Osteocyte (in vitro differentiated cells): ENCODE measurements at places on chromosomes 5 and 9. TPM values are rescaled to one million over a fixed set of nuclear protein-coding genes. Genes with fewer than 3 reads are reported as not detected.

GRCh38 chr9:100430286-100430940 is 3.5 kb downstream of the MSANTD3 start:
- no peak for DNase-seq

GRCh38 chr9:93011114-93011513 is 47.4 kb upstream of the SUSD3 start:
- peak; percentile 80 for DNase-seq

GRCh38 chr9:3006851-3007250 is 163.0 kb upstream of the PUM3 start:
- DNase-seq, result no peak

GRCh38 chr9:259405-260404 is 45.0 kb downstream of the DOCK8 start:
- no peak for DNase-seq

GRCh38 chr5:6812800-6813731 is 99.8 kb downstream of the TENT4A start:
- DNase-seq, result peak; percentile 46

DNA sequence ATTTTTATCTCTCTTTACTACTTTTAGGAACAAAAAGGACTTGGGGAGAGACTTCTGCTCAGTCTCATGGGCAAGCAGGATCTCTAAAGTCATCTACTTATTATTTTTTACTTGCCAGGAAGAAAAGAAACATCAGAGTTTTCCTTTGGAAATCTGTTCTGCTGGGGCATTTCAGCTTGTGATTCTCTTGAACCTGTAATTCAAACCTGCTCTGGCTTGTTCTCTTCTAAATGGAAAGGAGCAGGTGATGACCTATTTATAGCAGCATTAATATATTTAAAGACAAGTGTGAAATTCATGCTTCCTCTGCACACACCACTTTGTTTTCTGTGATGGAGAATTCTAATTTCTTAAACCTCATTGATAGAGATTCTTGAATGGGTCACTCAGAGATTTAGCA is 2.0 kb downstream of the ADCY2 start:
- DNase-seq, result no peak

- no peak for DNase-seq
Observed at GRCh38 chr5:16685069-16685468, 68.3 kb upstream of the RETREG1 start.

DNA sequence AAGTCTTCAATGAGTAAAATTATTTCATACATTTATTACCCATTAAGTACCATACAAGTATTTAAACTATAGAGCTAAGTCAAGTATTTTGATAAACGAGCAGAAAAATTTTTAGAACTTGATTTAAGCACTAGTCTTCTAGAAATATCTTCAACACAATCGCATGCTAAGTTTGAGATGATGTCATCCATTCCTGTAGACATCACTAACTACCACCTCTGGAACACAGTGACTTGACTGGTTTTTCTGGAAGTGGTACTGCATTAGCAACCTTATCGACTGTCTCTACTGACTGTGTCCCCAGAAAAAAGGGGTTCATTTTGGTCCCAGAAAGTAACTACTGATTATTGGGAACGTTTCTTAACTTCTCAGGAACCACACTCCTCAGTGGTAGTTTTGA is 69.0 kb downstream of the CDC14B start:
- DNase-seq, result no peak

GRCh38 chr5:96247097-96247701 is 185.8 kb downstream of the PCSK1 start:
- DNase-seq, result no peak

GRCh38 chr9:76855015-76855414 is 50.9 kb downstream of the PRUNE2 start:
- DNase-seq, result no peak

- no peak for DNase-seq
Observed at GRCh38 chr9:70832492-70832891, 288.9 kb downstream of the TRPM3 start.

DNA sequence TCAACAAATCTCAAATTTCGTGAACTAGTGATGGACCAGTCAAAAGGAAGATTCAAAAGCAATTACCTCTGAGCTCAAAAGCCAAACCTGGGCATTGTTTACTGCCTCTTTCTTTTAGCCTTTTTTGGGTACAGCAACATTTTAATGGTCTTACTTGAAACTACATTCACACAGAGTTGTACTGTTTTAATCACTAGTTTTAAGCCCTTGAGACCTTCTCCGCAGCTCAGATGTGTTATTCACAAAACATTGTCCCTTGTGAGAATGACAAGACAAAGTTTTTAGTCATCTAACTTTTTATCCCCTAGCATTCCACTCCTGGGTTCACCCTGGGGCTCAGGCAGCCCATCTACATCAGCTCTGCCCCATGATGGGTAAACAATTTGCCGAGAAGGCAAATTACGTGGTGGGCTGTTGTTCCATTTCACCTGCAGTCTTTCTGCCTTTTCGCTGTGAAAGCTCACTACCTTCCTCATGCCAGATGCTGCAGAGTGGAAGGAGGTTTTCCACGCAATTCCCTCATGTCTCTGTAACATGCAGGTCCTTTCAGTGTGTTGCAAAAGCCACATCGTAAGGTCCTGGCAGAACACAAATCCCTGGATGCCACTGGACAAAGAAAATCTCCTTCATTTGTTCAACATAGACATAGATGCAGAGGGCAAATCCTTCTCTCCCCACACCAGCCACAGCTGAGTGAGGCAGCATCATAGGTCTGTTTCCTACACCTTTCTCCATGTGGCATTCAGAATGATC is 175.7 kb downstream of the EBF1 start:
- DNase-seq, result no peak

- no peak for DNase-seq
Observed at GRCh38 chr9:126678989-126679388, 65.3 kb downstream of the LMX1B start.

- DNase-seq, result no peak
Observed at GRCh38 chr9:133117271-133118178, 3.5 kb downstream of the RALGDS start.

DNA sequence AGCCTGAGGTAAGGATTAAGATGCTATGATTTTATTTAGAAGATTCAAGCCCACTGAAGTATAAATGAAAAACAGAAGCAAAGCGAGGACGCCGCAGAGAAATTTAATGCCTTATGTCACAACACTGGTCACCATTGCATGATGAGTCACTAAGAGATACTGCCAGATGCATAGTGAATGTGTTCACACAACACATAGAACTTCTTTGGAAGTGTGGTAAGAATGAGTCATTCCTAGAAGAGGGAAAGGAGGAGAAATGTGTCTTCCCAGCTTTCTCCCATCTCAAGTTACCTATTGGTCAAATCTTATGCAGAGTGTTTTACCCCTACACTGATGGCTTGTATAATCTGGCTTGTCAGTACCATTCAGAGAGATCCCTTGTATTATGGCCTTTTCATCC is 465.3 kb upstream of the ARRDC3 start:
- no peak for DNase-seq

DNA sequence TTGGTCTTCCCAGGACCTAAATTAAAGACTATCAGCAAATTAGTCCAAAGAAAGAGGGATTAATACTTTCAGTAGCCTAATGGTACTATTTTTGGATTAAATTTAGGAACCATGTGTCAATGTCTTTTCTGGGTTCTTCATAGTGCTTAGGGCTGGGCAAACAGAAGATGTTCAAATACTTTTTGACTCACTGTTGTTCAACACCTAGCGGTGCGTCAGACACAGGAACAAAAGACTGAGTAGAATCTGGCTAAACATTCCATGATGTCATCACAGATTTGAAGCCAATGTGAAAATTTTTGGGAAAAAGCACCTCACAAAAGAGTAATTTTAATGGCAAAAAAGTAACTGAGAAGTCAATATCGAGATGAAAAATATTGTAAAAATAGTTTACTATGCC is 544.4 kb downstream of the EFNA5 start:
- DNase-seq, result no peak

The SPATA31A3 gene
- total RNA-seq, result not detected in 2 replicates

The LCN1 gene
- total RNA-seq, result not detected in 2 replicates

The ZNF618 gene
- total RNA-seq, result 35.1 and 36.8 TPM in 2 replicates

The ELOVL7 gene
- total RNA-seq, result 0.46 and 0.47 TPM in 2 replicates

The PIP5KL1 gene
- total RNA-seq, result 2.6 and 2.9 TPM in 2 replicates

The NOL6 gene
- total RNA-seq, result 34.3 and 34.4 TPM in 2 replicates

The BARX1 gene
- total RNA-seq, result 1.7 and 2.2 TPM in 2 replicates

The PRRT1B gene
- total RNA-seq, result not detected in 2 replicates
